Osteocyte (in vitro differentiated cells): ENCODE measurements at places on chromosomes 7 and 10. TPM values are rescaled to one million over a fixed set of nuclear protein-coding genes. Genes with fewer than 3 reads are reported as not detected.

- DNase-seq, result no peak
Measured at GRCh38 chr7:7668706-7669105, 28.2 kb downstream of the UMAD1 start.

- no peak for DNase-seq
Measured at GRCh38 chr10:97577701-97578100, 5.1 kb downstream of the ANKRD2 start.

DNA sequence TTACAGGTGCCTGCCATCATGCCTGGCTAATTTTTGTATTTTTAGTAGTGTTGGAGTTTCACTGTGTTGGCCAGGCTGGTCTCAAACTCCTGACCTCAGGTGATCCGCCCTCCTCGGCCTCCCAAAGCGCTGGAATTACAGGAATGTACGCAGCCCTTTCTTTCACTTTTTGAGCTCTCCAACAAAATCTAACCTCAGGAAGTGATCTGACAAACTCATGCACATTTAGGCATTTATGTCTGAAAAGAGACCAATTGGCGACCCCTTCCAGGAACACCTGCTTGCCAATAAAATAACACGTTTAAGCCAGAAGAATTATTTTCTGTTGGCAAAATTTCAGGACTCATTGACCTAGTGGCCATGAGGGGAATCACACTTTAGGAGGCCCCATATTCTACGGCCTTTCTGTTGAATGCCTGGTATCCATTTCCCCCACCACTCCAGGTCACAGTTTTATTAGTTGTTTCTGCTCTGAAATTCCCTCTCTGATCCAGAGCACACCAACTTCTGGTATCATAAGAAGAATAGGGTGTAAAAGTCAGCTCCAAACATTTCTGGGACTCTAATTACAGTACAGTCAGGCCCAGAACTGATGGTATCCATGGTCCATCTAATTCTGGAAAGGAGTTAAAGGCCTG is 65.8 kb upstream of the FRMD4A start:
- no peak for DNase-seq

DNA sequence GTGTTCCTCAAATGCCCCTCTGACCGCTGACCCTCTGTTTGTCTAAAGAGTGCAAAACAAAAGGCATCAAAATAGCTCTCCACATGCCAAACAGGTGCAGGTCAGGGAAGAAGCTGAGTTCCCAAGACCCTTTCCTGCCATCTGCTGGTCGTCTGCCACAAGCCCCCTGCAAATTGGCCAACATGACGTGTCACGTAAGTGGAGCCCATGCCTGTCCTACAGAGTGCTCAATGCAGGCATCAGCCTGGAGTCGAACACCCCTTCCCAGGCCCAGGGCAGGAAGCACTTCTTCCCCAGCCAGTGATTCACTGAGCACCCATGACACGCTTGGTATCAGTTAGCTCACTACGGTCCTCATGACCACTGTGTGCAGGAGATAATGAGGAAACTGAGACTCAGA is 14.1 kb downstream of the TMEM72 start:
- peak; percentile 54 for DNase-seq

DNA sequence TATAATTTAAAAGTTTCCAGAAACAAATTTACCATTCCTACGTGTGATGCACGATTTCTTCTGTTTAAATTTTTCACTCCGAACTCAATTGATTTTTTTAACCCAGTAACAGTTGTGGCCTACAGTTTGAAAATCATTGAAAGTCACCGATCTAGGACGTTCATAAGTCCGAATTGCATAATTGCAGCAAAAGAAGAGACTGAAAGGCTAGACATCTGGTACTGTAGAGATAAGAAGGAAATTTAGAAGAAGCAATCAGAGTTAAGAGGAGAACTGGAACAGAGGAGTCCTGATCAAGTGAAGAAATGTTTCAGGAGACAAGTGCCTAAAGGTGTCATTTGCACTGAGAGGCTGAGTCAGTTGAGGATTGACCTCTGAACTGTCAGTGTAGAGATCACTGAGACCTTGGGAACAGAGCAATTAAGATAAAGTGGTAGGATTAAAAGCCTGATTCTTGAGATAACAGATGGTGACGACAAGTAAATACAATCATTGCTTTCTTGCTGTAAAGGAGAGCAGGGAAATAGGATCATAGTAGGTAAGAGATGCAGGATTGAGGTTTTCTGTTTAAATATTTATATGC is 73.5 kb downstream of the ZFAND4 start:
- DNase-seq, result no peak

- DNase-seq, result no peak
Measured at GRCh38 chr10:99993701-99994689, 15.8 kb downstream of the DNMBP start.

DNA sequence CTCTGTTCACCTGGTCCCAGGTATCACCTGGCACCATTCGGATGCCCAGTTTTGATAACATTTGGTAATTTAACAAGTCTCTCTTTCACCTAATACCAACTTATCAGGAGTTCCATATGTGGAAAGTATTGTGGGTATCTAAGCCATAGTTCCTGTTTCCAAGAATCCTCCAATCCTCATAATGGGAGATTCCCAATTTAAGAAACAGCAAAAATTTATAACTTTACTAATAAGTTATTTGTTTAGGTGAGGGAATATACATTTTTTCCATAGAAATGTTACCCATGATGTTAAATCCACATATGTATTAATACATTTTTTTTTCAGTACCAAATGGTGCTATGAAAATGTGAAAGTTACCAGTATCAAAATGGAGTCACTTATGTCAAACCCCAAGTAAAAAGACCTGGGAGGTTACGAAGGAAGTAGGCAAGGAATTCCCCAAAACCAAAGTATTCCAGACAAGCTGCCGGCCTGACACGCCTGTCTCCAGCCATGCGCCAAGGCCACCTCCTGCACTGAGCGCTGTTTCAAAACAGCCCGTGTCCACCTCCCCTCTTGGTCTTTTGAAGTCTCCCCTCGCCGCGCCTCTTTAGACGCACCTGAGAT is 44.8 kb downstream of the PRKCQ start:
- DNase-seq, result peak; percentile 51

DNA sequence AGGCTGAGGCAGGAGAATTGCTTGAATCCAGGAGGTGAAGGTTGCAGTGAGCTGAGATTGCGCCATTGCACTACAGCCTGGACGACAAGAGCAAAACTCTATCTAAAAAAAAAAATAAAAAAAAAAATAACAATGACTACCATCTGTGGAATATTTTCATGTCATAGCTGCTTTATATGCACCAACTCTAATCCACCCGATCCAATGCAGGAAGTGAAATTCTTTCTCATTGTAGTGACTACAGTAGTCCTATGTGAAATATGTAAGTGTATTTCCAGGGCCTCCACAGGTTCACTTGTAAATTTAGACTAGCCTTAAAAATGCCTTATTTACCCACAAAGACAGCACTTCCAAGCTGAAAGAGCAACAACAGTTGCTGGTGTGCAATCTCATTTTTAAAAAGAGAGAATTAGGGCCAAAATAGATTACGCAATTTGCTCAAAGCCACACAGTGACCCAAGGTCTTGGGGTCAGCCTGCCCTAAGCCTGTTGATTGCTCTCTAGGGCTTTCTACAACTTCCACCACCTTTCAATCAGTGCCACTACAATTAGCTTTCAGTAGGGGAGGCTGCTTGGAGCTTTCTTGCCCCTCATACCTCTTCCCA is 25.8 kb upstream of the EGFR start:
- no peak for DNase-seq

- no peak for DNase-seq
Measured at GRCh38 chr7:36283711-36284130, 105.9 kb upstream of the ANLN start.

GRCh38 chr10:119477444-119477843 is 65.1 kb downstream of the RGS10 start:
- no peak for DNase-seq

DNA sequence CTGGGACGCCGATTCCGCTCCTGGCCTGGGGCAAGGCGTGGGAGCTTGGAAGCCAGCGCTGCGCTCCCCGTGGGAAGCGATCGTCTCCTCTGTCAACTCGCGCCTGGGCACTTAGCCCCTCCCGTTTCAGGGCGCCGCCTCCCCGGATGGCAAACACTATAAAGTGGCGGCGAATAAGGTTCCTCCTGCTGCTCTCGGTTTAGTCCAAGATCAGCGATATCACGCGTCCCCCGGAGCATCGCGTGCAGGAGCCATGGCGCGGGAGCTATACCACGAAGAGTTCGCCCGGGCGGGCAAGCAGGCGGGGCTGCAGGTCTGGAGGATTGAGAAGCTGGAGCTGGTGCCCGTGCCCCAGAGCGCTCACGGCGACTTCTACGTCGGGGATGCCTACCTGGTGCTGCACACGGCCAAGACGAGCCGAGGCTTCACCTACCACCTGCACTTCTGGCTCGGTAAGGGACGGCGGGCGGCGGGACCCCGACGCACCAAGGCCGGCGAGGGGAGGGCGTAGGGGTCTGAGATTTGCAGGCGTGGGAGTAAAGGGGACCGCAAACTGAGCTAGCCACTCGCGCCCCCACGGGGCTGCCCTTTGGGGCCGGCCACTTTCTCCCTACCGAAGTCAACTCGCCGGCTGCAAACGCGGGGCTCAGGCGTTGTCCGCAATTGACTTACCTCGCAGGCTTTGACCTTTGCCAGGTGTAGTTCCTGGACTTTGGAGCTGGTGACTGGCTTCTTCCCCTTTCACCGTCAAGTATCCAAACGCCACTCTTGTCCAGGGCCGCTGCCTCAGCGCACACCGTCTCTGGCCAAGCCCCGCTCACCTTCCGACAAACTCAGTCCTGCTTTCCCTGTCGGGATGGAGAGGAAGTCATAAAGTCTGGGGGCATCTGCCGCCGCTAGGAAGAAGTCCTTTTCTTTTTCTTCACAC is at the start of gene SCIN:
Gene SCIN, plus strand, starts transcription at position 187 of the 928 bp plus-strand sequence. Its CDS starts 67 bp downstream, at position 254.
- DNase-seq, result no peak

- DNase-seq, result no peak
Measured at GRCh38 chr7:95335093-95335492, 10.8 kb upstream of the PON1 start.

DPP6 gene
- not detected in 2 replicates for total RNA-seq

LOXL4 gene
- 2.1 and 2.9 TPM in 2 replicates for total RNA-seq

HKDC1 gene
- 0.19 TPM in 1 of 2 replicates, not detected in the other for total RNA-seq

SH2D4B gene
- total RNA-seq, result not detected in 2 replicates

DNA sequence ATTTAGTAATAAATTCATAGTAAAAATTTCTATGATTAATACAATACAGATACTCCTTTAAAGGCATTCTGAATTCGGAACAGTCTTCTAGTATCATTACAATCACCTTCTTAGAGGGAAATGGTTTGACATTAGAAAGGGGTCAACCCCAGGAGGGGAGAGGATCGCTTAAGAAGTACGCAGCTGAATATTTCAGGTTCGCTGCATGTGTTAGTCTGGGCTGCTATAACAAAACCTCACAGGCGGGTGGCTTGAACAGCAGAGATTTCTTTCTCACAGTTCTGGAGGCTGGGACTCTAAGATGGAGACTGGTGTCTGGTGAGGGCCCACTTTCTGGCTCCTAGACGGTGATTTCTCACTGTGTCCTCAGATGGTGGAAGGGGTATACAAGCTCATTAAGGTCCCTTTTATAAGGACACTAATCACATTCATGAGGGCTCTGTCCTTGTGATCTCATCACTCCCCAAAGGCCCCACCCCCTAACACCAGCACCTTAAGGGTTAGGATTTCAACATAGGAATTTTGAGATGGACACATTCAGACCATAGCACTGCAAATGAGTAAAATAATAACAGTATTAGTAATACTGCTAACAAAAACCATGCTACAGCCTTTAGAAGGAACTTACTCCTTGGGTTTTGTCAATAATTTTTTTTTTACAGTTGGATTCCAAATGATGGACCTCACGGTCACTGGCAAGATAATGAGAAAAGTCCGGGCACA is 34.0 kb downstream of the GNA12 start:
- DNase-seq, result no peak

- no peak for DNase-seq
Measured at GRCh38 chr7:22934023-22934422, 79.9 kb downstream of the HYCC1 start.

DNA sequence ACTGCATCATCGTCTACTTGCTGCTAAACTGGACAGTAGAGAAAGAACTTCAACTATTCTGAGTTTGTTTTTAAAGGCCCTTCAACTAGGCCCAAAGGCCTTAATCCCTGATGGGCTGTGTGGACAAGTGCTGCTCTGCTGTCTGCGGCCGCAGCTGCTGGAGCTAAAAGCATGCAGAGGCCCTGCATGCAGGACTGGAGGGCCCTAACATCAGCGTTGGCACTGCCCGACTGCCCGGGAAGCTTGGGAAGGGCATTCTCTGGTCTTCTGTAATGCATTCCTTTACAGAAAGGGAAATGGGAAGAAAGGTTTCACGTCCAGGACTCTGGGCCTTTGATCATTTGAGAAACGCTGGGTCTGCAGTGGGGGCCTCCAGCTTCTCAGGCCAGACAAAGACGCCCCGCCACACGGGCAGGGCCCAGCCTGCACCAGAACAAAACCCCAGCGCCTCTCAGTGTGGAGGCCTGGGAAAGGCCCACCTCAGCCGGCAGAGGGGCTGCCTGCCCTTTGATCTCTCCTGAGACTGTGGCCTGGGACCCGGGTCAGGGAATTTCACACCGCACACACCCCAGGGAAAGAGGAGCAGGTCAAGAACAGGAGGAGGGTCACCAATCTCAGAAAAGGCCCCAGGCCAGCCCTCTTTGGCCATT is 229.3 kb downstream of the DNAJB6 start:
- DNase-seq, result no peak

DNA sequence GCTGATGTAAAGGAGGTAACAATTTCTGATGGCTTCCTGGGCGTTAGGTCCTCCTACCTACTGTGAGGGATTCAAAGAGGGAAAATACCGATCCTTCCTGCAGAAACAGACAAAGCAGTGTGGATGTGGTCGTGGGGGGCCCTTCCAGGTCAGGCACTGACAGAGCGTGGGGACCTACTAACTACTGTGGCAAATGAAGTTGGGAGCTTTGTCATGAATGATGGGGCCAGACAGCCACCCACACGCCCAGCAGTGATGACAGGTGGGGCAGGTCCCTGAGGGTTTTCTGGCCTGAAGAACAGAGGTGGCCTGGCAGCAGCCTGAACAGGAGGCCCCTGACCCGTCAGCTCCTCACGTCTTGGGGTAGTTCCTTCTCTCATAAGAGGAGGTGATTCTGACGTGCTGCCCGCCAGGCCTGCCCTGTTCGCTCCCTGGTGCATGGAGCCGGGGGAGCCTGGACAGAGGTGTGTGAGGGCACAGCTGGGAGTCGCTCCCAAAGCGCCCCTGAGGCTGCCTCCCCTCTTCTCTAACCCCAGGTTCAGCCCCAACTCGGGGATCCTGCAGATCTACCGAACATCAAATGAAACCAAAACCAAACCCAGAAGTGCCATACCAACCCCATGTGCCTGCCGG is 4.2 kb downstream of the ATP6V0E2 start:
- DNase-seq, result no peak
